Esophagus muscularis mucosa (tissue), 4 donors: ENCODE measurements at places on chromosomes 5 and 9. TPM values are rescaled to one million over a fixed set of nuclear protein-coding genes. Genes with fewer than 3 reads are reported as not detected.

- no peaks in the 10 kb centered on the region for H3K27me3 ChIP-seq
- no peak overlapping the region for H3K27ac ChIP-seq
- no peak for DNase-seq
- H3K4me3 ChIP-seq, result no peak overlapping the region
- H3K4me1 ChIP-seq, result peaks cover 17% of the 10 kb centered on the region
Measured at GRCh38 chr5:171480239-171480638, 60.8 kb downstream of the FGF18 start.

- H3K36me3 ChIP-seq, result no peaks in the 10 kb centered on the region
- no peaks in the 10 kb centered on the region for H3K27me3 ChIP-seq
- peak overlapping the region; percentile 16 for H3K27ac ChIP-seq
- no peak for DNase-seq
- H3K4me3 ChIP-seq, result no peak overlapping the region
Measured at GRCh38 chr9:114172981-114173833, 17.9 kb downstream of the COL27A1 start.

DNA sequence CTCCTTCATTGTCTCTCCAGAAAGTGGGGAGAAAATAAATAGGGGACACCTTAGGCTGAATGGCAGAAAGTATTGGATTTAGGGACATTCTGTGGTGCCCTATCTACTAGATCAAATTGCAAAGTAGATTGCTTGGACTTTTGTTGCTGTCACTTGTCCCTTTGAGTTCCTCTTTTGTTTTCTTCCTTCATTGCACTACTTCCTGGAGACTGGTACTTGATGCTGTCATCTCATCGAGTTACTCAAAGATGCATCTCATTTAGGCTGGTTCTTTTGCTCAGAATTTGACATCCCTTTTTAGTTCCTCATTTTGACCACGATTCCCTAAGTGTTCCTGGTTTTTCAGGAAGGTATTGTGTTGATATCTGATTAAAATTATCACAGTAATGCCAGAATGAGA, 137.6 kb downstream of the ADGRV1 start:
- H3K4me1 ChIP-seq, result no peaks in the 10 kb centered on the region
- no peak for DNase-seq
- H3K4me3 ChIP-seq, result no peak overlapping the region
- H3K27me3 ChIP-seq, result no peaks in the 10 kb centered on the region
- H3K36me3 ChIP-seq, result no peaks in the 10 kb centered on the region

The SHROOM1 gene
- 11.2 TPM for total RNA-seq

- H3K27me3 ChIP-seq, result peaks cover 5% of the 10 kb centered on the region
- peaks cover 27% of the 10 kb centered on the region for H3K4me1 ChIP-seq
- H3K36me3 ChIP-seq, result peaks cover 52% of the 10 kb centered on the region
- no peak overlapping the region for H3K4me3 ChIP-seq
Measured at GRCh38 chr9:136676297-136676794, 10.9 kb downstream of the AGPAT2 start.
